Bronchial epithelial cell (primary cell): ENCODE measurements at places on chromosomes 6 and 20. TPM values are rescaled to one million over a fixed set of nuclear protein-coding genes. Genes with fewer than 3 reads are reported as not detected.

SEL1L2 gene
- total RNA-seq, result not detected in 2 replicates

PTK7 gene
- total RNA-seq, result 53.2 and 69.5 TPM in 2 replicates

KHDC1L gene
- total RNA-seq, result not detected in 2 replicates

SOX18 gene
- total RNA-seq, result not detected in 2 replicates

EMILIN3 gene
- not detected in 2 replicates for total RNA-seq
